T-helper 9 cell (primary cell): ENCODE measurements at places on chromosomes 16 and 17.

DNA sequence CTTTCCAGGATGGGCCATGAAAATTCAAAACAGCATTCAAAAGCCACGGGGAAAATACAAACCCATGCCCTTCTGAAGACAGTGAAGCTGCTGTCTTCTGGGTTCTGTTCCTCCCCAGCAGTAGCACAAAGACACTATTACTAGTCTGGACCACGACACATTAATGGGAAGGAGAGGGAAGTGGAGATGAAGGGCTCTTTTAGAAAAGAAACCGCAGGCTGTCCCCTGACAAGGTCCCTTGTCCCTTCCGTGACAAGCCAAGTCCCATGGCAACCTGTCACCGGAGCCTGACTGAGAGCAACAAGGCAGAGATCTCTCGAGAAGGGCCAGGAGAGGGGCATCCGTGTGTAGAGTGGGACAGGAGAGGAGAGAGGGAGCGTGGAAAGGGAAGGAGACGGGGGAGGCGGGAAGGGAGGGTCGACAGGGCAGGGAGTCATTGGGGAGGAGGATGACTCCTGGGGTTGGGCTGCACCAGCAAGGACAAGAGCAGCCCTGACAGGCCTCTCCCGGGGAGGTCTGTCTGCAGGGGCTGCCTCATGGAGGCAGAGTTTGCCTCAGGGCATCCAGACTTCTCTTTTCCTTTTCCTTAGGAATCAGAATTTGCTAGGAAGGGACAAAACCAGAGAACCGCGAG, 436.2 kb downstream of the SLC39A11 start:
- no peak for DNase-seq

GRCh38 chr17:40559564-40559916, 5.7 kb downstream of the CCR7 start:
- no peak for DNase-seq

GRCh38 chr17:40678902-40679522, 14.0 kb upstream of the KRT222 start:
- no peak for DNase-seq

- no peak for DNase-seq
Observed at GRCh38 chr16:17323171-17323570, 147.6 kb downstream of the XYLT1 start.

DNA sequence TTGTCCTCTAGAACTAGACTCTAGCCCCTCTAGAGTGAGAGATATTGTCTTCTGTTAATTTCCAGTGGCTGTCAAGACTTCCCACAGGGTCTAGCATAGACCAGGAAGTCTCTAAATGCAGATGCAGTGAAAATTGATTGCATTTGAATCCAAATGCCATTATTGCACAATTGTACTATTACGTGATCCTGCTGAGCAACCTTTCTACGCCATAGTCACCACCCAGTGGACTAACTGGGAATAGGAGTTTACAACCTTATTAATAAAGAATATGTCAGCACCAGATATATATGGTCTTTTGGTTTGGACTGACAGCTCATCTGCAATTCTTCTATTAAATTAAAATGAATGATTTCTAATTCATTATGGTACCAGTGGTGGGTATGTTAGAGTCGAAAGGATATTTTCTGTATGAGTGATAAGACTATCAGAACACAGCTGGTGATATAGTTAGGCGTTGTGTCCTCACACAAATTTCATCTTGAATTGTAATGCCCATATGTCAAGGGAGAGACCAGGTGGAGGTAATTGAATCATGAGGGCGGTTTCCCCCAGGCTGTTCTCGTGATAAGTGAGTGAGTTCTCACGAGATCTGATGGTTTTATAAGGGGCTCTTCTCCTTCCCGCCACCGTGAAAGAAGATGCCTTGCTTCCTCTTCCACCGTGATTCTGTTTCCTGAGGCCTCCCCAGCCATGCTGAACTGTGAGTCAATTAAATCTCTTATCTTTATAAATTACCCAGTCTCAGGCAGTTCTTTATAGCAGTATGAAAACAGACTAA, 138.9 kb upstream of the CA10 start:
- DNase-seq = no peak
